Hematopoietic multipotent progenitor cell treated with erythropoietin and hydrocortisone succinate and interleukin-3 and kit ligand, for 8 days (in vitro differentiated cells): ENCODE measurements at places on chromosomes 3 and 15.

- DNase-seq, result no peak
These were observed 571 bp downstream of the ACAD9 start for GRCh38 chr3:128879991-128880390.

DNA sequence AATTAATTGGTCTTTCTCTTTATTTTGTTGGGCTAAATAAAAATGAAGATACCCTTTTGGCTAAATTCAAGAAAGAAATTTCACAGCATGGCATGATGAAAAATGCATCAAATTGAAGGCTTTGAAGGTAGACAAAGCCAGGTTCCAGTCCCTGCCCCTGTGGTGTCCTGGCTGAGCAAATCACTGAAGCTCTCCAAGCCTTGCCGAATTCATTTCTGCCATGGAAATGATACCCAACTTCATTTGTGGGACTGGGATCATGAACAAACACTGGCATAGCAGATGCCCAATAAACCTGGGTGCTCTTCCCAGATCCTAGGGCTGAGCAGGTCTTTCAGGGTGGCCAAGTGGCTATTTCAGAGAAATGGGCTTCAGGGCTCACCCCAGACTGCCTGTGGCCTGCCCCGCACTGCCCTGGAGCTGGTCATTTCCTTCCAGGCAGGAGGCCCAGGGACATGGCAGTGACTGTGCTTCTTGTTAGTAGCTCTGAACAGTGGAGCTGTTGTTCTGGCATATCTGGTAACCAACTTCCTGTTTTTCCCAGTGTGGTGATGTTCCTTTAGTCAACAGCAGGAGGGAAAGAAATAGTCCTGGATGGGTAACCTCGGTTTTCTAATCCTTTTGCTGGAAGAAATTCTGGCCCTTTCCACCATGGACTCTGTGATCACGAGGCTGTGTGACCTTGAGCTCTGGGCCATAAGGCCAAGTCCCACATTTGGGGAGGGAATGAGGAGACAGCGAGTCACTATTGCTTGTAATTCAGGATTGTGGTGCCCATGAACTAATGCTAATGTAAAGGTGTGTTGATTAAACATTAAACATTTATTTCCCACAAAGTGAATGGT, 47.6 kb downstream of the CTDSPL start:
- no peak for DNase-seq

- DNase-seq, result no peak
These were observed 8.9 kb downstream of the SEMA5B start for GRCh38 chr3:123018683-123019082.

DNA sequence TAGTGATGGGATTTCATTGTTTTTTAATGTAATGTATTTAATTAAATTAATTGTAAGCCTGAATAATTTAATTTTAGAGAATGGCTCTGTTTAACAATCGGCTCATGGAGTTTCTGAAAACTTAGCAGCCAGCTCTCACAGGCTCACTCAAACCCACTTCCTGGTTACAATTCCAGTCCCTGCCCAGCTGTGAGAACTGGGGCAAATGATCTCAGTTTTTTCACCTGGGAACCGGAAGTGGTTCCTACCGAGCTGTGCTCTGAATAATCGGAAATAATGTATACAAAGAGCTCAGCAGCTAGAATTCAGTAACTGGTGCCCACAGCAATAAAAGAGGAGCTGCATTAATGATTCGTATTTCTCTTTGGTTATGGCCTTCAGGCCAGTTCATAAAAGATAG, 244.3 kb upstream of the MCTP2 start:
- DNase-seq, result no peak

DNA sequence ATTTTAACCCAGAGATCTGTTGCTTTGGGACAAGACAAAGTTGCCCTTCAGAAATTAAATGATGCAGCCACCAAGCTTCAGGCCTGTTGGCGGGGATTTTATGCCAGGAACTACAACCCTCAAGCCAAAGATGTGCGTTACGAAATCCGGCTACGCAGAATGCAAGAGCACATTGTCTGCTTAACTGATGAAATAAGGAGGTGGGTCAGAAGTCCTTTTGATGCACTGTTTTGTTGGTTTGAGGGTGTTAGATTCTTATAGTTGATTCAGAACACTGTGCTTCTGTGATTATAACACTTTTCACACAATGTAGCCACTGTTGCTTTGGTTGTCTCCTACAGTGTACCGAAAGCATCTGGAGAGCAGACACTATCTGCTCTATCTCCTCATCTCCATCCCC, 20.8 kb upstream of the NXPE3 start:
- DNase-seq, result no peak
